ENCODE measurements at places on chromosomes 11 and 22.

GRCh38 chr11:82829101-82829500 is 71.1 kb downstream of the PRCP start:
- no peak for DNase-seq

GRCh38 chr11:43545610-43546009 is 134.9 kb upstream of the HSD17B12 start:
- no peak for DNase-seq

DNA sequence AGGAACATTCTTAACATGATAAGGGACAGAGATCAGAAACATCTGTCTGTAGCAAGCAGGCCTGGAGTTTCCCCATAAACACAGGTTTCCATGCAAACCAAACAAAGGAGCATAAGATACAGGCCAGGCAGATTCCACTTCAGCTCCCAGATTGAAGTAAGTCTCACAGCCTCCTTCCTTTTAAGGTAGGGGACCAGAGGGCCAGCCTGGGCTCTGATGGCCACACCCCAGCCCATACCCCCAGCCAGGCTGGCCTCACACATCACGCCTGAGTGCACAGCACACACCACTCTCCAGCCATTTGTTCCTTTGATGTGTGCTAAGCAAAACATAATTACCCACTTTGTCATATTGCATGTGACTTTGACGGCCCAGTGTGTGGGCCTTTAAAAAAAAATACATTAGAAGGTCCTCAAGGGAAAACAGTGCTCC is 518.7 kb downstream of the NTM start:
- no peak for DNase-seq

- no peak for DNase-seq
Observed at GRCh38 chr11:91854780-91855179, 369.8 kb upstream of the FAT3 start.

- no peak for DNase-seq
Observed at GRCh38 chr11:45048313-45048841, 97.7 kb upstream of the TP53I11 start.

DNA sequence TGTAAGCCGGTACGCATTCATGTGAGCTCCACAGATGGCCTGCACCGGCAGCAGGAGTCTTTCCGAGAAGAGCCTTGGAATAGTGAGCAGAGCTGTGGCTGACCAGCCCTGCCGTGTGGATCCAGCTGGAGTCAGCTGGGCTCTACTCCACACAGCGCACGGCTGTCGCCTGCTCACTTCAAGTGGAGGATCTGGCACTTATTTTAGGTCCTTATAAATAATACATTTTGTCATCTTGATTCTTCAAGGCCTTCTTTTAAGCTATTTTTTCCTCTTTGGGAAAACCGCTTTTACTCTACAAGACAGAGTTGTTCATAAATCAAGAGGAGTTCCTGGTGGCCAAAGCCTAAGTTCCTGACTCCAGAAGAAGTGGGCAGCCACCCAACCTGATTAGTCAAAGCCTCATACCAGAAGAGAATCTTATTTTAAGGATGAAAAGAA is 93.8 kb downstream of the KCNC1 start:
- DNase-seq: no peak

- DNase-seq: no peak
Observed at GRCh38 chr22:24994070-24994763, 41.7 kb downstream of the KIAA1671 start.

DNA sequence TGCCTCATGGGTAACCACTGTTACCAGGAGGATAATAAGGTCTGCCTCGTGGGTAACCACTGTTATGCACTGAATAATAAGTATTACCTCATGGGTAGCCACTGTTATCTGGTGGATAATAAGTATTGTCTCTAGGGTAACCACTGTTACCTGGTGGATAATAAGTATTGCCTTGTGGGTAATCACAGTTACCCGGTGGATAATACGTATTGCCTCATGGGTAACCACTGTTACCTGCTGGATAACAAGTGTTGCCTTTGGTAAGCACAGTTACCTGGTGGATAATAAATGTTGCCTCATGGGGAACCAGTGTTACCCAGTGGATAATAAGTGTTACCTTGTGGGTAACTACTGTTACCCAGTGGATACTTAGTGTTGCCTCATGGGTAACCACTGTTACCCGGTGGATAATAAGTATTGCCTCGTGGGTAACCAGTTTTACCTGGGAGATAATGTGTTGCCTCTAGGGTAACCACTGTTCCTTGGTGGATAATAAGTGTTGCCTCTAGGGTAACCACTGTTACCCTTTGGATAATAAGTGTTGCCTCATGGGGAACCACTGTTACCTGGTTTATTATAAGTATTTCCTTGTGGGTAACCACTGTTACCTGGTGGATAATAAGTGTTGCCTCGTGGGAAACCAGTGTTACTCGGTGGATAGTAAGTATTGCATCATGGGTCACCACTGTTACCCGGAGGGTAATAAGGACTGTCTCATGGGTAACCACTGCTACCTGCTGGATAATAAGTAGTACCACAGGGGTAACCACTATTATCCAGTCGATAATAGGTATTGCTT is 10.6 kb upstream of the NXPE4 start:
- DNase-seq: no peak

GRCh38 chr11:47394050-47394321 is 14.4 kb upstream of the SLC39A13 start:
- no peak for DNase-seq
